Stimulated activated CD8-positive, alpha-beta memory T cell treated with anti-CD3 and anti-CD28 coated beads, Interleukin-15, amount 100 ng/mL, for 48 hours (primary cell): ENCODE measurements at places on chromosomes 1 and 21.

DNA sequence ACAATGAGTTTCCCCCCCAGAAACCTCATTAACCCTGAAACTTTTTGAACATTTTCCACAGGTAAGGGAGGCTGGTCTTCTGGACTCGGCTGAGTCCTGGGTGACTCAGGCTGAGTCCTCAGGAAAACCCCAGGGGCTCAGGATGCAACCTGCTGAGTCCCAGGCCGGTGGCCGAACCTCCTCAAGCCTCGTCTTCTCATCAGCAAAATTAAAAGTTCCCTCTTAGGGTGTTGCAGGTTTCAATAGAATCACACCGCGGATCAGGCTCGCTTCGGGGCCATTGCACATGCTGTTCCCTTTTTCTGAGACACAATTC lies 35.0 kb upstream of the GRHL3 start:
- no peak for DNase-seq

GRCh38 chr1:158353303-158354075 lies at the start of gene CD1E:
CD1E (plus strand) TSS chr1:158353894; CDS start chr1:158353989, 95 bp downstream.
- DNase-seq = no peak

DNA sequence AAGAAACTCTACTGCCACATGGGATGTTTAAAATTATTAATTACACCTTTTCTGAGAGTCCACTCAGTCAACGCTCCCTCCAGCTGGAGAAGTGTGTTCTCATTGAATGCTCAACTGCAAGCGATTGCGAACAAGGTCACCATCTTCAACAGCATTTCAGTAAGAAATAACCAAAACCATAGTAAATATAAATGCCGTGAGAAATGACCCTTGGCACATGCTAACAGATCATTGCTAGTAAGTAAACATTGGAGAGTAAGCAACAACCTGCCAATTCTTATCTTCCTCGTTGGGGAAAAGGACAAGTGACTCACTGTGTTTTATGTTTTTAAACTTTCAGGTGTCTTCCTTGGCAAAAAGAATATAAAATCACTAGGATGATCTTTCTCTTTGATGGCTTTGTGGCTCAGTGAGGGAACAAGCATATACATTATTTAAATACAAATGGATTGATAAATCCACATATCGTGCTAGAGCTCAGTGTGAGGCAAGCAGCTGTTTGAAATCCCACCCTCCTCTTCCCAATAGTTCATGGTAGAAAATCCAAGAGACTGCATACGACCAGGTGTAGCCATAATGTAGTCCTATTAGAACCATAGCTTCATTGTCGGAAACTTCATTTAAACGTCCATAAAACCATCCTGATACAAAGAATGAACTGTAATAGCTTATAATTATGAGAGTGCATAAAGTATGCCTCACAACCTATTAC lies 214.6 kb downstream of the GRIK1 start:
- no peak for DNase-seq

DNA sequence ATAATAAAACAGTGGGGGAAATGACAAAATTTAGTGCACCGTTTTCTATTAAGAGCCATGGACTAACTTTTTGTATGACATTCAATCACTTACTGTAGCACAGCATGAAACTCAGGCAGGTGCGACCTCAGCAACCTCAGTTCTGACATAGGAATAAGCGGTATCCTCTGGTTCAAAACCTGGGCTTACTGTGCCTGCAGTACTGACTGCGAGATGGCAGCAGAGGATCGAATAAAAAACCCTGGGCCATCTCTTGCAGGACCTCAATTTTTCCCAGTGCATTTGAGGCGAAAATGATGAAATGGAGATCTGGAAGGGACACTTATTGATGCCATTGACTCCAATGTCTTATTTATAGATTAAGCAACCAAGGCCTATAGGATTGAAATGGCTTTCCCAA lies 214.7 kb downstream of the ADGRL2 start:
- no peak for DNase-seq

- DNase-seq = no peak
Measured at GRCh38 chr1:162003830-162004215, 19.8 kb downstream of the OLFML2B start.

DNA sequence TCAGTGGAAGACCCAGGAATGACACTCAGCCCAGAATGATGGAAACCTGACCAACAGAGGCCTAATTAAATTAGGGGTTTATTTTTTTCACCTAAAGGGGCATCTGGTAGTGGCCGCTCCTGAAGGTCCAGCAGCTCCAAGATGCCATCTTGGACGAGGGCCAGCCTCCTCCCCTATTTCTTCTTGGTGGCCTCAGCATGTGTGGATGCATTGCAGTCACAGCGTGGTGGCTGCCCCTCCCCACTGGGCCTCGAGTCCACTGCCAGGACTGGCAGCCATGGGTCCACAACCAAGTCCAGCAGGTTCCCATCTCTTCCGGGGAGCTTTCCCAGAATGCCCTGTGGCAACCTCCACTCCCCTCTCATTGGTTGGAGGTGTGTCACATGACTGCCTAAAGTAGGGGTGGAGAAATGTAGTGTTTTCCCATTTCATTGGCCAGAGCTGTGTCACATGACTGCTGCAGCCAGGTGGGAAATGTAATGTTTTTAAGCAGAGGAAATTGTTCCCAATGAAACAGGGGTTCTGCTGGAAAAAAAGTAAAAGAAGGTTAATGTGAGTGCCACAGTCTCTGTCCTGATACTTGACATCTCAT lies 628.2 kb downstream of the PTPRU start:
- DNase-seq = no peak
